Stimulated activated CD8-positive, alpha-beta memory T cell treated with anti-CD3 and anti-CD28 coated beads, Interleukin-15, amount 100 ng/mL, for 4 hours (primary cell): ENCODE measurements at places on chromosomes 5 and 9.

DNA sequence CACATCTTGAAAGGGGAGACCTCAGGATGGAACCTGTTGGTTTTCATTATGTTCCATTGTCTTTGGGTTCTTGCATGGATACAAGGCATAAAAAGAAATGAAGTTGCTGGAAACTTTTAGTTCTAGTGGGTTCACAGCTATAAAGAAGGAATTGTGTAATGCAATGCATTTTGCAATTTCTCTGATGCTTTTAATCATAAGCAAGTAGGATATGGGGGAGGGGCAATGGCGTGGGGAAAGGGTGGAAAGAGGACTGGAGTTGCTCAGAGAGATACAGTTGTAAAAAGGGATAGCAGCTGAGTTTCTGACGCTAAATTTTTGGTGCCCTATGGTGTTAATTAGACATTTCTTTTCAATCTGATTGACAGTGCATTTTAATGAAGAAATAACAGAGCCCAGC is 88.6 kb upstream of the FANCC start:
- DNase-seq: no peak

- DNase-seq: no peak
These were observed 16.2 kb downstream of the CYFIP2 start for GRCh38 chr5:157282150-157282549.

DNA sequence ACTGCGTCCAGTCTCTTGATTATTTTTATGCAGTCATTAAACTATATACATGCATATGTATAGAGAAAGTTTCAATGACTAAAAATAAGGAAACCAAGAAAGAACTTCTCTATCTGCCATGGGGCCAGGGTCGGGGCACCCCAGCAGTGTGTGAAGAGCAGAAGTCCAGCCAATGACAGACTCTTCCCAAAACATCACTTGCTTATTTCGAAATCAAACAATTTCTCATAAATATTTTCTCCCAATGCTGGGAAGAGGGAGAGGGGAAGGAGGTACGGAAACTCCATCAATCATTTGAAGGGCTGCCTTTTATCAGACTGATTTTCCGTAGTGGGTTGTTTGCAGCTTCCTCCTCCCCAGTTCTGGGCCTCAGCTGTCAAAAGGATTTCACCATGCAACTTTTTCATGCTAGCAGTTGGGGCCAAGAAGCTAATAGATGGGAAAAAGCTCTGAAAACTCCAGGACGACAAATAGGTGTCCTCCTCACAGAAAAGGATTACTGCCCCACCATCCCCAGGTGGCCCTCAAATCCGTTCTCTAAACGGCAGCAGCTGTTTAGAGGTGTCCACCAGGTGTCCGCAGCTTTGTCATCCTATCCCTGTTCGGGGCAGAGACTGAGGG is 617 bp upstream of the FPGS start:
- no peak for DNase-seq

GRCh38 chr5:136631186-136631585 is 265.8 kb upstream of the TRPC7 start:
- no peak for DNase-seq

DNA sequence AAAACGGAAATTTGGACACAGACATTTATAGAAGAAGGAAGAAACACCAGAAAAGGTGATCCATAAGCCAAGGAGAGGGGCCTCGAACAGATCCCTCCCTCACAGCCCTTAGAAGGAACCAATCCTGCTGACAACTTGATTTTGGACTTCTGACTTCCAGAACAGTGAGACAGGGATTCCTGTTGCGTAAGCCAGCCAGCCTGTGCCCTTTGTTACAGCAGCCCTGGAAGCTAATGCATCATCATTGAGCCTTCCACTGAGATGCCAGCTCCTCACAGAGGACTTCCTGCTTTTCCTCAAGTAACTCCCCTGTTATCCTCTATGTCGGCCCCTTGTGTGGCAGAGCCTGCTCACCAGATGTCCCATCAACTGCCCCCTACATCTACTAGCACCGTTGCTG is 94.1 kb downstream of the JMY start:
- no peak for DNase-seq

DNA sequence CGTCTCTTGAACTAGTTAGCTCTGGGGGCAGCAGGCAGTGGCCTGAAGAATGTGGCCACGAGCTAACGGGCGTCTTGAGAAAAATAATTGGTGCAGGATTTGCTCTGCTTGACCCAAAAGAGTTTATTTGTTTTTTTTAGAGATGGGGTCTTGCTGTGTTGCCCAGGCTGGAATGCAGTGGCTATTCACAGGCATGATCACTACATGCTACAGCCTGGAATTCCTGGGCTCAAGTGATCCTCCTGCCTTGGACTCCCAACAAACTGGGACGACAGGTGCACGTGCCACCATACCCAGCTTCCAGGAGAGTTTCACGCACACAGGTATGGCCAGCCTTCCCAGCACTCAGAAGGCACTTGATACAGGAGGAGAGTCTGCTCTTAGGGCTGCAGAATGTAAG is 203.8 kb downstream of the MLLT3 start:
- no peak for DNase-seq

GRCh38 chr9:96320749-96321280 is 18.8 kb upstream of the HSD17B3 start:
- DNase-seq: no peak

DNA sequence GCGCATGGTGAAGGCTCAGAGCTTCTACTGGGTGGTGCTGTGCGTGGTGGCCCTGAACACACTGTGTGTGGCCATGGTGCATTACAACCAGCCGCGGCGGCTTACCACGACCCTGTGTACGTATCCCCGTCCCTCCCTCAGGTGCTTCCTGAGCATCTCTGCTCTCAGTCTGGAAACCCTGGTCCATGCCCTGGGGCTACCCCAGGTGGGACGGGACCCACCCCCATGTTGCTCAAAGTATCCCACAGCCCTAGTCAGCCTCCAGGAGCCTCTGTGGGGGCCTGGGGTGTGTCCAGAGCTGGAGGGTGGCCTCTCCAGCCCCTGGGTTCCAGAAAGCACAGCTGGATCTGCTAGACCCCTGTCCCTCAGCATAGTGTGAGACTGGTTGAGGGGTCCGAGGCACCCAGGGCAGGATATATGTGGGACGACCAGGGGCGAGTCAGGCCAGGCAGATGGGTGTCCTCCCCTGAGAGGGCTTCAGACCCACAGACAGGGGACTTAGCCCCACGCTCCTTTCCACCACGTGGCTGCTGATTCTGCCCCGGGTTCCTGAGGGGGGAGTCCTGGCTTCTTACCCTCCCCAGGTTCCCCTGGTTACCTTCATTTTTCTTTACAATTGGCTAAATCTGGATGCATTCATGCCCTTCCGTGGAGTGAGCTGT is 94.0 kb downstream of the CACNA1B start:
- DNase-seq: no peak

DNA sequence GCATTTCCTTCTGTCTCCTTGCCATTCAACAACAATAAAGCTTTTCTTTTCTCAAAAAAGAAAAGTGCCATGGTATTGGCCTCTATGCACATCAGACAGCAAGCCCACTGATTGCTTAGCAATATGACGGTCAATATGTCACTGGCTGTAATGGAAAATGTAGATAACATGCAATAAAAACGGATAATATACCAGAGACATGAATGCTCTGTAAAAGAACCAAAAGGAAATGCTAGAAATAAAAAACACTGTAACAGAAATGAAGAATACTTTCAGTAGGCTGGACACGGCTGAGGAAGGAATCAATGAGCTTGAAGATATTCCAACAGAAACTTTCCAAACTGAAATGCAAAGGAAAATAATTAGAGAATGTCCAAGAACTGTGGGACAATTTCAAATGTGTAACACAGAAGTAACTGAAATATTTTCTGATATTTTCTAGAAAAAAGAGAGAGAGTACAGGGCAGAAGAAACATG is 10.0 kb downstream of the PTBP3 start:
- DNase-seq: no peak

DNA sequence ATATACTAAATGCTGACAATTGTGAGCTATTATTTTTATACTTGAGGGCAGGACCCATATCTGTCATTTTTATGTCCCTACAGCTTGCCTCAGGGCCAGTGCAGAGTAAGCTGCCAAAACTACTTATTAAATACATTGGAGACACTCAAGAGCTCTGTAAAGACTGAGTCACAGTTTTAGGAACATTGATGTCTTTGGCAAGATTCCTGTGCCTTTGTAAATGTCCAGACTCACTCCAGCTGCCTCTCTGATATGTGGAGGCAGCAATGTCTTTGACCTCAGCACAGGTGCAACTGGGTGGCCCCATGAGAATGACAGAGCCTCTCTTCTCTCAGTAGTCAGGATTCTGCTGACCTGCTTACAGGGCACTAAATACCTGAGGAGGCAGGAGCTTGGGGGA is 363.2 kb downstream of the OSTF1 start:
- DNase-seq: no peak

- DNase-seq: no peak
These were observed 188.8 kb downstream of the NTRK2 start for GRCh38 chr9:84858364-84858763.

- DNase-seq: no peak
These were observed 29.3 kb upstream of the OBP2B start for GRCh38 chr9:133238272-133238850.

GRCh38 chr9:112078432-112078831 is 96.7 kb downstream of the SUSD1 start:
- no peak for DNase-seq

- no peak for DNase-seq
These were observed 40.2 kb downstream of the RCL1 start for GRCh38 chr9:4832786-4833579.

DNA sequence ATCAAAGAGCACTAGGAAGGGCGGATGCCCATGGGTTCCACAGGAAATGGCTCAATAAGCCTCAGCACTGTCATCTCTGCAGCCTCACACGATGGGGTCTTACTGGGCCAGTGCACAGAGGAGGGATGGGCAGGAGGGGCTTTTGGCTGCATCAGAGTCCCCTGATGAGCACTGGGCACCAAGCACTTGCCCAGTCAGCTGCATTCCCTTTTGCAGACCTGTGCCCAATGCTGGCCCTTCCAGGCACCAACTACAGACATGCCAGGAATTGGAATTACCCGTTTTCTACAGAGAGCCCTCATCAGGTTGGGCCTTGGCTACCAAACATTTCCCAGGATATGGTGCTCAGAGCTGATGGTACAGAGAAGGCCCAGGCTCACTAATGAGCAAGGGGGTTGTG is 182.5 kb downstream of the HSPA4 start:
- no peak for DNase-seq

DNA sequence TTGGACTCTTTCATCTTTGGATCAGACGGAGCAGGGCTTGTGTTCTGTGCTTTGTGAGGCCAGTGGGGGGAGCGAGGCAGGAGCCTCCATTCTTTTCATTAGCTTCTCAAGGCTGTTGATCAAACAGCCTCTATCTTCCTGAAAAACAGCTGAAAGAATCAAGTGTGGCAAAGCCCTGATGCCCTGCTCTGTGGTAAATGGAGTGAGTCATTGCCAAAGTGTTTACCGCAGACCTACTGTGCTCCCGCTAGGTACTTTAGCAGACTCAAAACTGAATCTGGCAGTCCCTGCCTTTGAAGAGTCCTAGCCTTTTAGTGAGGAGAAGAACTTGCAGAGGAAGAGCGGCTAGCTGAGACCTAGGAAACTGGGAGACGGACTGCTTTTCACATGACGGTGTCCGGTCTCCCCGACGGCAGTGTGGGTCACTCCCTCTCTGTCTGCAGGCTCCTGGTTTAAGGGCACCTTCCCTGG is 3.3 kb downstream of the ANKRD33B start:
- DNase-seq: no peak

DNA sequence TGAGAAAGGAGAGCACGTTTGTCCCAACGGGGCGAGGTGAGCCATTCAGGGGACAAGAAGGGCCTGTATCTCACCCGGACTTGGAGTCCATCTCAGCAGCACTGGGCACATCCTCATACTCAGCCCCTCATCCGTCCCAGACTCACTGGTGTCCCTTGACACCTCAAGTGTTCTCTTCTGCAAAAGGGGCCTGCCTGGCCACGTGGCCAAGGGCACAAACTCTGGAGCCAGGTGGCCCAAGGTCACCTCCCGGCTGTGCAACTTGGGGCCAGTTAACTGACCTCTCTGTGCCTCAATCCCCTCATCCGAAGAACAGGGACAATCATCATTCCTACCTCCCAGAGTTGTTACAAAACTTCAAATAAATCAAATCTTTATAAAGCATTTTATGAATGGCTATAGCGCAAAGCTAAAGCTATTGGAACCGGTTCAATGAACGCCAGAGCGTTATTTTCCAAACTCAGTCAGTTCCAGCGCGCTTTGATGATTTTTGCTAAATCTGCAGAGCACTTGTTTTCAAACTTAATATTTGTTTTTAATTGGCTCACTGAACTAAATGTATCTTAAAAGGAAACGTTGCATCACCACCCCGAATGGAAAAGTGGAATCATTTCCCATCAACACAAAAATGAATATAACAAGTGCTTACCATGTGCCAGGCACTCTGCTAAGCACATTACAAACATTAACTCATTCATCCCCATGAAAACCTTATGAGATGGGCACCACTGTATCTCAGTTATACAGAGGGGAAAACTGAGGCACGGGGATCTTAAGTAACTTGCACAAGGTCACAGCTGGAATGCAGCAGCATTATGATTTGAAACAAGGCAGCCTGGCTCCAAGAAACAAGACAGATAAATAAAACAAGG is 49.3 kb downstream of the DUSP1 start:
- no peak for DNase-seq

GRCh38 chr9:114731701-114732100 is 49.7 kb upstream of the TEX48 start:
- no peak for DNase-seq

DNA sequence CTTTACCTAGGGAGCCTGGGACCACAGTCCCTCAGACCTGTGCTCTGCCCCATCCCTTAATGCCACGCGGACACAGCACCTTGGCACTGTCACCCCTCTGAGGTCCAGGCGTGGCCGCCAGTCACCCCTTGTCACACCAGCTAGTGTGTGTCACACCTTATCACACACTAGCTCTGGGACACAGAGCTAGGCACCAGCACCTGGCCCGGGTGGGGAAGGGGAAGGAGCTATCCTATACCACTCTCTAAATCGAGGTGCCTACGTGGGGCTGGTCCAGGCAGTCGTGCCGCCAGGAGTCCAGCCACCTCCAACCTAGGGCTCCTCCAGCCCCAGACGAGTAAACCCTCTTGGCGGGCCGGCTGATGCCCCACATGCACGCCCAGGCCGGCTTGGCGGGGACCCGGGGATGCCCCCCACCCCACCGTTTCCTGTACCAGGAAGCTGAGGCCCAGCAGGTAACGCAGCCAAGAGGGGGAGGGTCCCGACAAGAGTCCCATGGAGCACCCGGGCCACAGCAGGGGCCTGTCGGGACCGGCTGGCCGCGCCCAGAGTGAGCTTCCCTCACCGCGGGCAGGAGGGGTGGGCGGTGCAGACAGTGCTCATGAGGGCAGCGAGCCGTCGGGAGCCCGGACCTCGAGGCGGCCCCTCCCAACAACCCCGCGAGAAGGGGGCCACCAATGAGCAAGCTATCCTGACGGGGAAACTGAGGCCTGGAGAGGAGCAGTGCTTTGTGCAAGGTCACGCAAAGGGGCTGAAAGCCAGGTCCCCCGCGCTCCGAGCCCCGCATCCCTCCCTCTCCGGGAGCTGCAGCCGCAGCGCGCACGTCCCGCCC is 550 bp downstream of the CORO2A start:
- DNase-seq: no peak

GRCh38 chr5:122494109-122494508 is 182.1 kb downstream of the SNCAIP start:
- no peak for DNase-seq

DNA sequence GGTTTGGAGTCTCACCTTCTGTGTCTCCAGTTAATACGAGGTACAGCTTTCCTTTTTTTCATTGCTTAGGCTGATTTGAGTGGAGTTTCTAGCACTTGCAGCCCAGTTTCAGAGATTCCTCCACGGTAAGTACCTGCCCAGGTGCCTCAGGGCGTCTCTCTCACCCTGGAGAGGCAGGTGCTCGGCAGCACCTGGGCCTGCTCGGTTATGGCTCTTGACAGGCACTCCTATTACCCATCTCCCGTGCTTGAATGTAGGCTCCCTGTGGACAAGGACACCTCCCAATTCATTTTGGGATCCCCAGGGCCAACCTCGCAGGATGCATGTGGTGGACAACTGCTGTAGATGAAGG is 144.3 kb downstream of the NR3C1 start:
- DNase-seq: no peak
